ENCODE measurements at places on chromosomes 7 and 10.
A peak's percentile ranks its signal among the peaks of the same experiment; 100 is the strongest.

- DNase-seq, result peak; percentile 6
These were observed 1.8 kb downstream of the PFKP start for GRCh38 chr10:3068968-3069737.

- DNase-seq, result no peak
These were observed 459 bp downstream of the CYCS start for GRCh38 chr7:25124465-25125136.

DNA sequence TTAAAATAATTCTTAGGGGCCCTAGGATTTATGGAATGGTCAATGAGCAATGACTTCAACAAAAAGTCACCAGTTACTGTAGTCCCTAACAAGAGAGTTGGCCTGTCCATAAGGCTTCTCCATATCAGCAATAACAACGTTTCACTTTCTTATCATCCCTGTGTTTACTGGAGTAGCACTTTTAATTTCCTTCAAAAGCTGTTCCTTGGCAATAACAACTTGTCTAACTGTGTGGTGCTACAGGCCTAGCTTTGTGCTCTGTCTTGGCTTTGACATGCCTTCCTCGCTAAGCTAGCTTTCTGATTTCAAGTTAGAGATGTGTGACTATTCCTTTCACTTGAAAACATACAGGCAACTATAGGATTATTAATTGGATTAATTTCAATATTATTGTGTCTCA is 81.1 kb downstream of the JMJD1C start:
- no peak for DNase-seq

DNA sequence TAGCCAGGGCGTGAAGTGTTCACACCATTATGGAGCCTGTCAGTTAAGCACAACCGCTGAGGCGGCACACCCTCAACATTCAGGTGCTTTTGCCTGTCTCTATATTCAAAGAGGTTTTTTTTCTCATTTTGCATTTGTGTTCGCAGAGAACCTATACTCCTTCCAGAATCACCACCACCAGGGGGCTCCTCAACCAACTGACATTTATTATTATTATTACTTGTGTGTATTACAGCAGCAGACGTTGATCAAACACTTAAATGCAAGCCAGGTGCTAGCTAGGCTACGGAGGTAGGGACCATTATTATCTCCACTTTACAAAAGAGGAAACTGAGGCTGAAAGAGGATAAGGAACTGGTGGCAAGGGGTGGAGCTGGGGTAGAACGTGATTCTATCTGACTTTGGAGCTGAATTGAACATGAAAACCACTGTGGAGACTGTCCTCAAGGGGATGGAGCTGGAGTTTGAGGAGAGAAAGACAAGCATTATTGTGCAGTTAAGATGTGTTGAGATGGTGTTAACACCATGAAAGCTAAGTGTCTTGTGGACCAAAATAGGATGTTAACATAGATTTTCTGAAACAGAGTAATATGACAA is 133.8 kb upstream of the PLXNA4 start:
- DNase-seq, result no peak

GRCh38 chr7:151207804-151208203 is 2.5 kb downstream of the H2BK1 start:
- DNase-seq, result no peak

GRCh38 chr10:86295791-86296190 is 70.8 kb downstream of the GRID1 start:
- DNase-seq, result no peak

DNA sequence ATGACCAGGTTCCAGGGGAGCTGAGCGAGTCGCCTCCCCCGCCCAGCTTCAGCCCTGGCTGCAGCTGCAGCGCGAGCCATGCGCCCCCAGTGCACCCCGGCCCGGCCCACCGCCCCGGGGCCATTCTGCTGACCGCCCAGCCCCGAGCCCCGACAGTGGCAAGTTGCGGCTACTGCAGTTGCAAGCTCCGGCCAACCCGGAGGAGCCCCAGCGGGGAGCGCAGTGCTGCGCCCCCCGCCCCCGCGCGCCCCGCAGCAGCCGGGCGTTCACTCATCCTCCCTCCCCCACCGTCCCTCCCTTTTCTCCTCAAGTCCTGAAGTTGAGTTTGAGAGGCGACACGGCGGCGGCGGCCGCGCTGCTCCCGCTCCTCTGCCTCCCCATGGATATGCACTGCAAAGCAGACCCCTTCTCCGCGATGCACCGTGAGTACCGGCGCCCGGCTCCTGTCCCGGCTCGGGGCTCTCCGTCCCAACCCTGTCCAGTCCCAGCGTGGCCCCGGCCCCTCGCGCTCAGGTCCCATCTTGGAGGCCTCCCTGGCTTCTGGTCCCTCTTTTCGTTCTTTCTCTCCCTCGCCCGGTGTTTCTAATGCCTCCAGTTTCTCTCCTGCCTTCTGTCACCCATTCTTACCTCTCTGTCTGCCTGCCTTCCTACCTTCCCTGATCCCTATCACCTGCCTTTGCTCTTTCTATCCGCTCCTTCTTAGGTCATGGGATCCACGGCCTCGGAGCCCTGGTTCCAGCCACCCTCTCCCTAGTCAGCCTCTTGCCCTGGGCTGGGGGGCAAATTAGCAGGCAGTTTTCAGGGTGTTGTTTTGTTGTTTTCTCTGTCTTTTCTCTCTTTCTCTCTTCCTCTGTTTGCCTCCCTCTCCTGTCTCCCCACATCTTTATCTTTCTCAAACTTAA is 751 bp downstream of the PAX2 start:
- DNase-seq, result no peak

DNA sequence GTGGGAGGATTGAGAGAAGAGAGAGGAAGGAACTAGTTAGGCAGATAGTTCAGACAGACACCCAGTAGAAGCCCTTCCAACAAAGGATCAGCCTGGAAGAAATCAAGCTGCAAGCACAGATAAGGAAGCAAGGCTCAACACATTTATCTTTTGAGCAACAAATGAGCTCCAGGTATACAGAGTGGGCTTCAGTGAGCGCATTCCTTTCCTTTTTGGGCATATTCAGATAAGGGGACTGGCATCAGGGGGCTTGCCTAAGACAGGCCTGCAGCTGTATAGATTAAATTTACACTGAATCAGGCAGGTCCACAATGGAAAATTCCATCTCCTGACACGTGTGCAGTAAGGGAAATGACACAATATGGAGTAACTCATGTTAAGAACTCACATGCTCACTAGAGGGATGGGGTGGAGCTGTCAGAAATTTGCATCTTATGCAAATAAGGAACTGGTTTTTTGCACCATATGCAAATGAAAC is 147.2 kb downstream of the AKR1D1 start:
- no peak for DNase-seq

DNA sequence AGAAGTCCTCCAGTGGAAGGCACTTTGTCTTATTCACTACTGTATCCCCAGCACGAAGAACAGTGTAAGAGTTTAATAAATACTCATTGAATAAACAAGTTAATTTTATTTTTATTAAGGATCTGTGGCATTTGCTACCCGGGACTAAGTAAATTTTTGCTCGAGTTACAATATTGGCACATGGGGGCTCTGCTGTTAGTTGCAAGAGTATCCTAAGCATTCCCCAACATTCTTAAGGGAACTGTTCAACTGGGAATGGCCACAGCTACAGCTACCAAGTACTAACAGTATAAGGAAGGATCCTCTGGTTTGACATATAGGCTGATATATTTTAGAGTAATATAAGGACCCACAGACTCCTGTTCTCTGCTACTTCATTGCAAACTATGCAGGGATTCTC is 8.7 kb upstream of the LRRTM3 start:
- no peak for DNase-seq

DNA sequence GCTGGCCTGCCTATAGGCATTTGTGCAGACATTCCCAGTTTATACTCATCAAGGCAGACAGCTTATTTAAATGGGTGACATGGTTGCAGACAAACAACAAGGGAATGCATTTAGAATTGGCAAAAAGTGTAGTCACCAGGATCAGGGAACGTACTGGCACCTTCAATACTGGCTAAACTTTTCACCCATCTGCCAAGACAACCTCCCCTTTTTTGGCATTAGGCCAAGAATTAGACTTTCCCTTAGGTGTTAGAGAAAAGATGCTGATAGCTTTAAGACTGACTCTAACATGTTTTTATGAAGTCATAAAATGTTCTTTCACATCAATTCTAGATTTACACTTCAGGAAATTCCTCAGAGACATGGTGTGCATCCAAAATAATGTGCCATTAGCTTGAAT is 365.9 kb downstream of the PHTF2 start:
- no peak for DNase-seq

DNA sequence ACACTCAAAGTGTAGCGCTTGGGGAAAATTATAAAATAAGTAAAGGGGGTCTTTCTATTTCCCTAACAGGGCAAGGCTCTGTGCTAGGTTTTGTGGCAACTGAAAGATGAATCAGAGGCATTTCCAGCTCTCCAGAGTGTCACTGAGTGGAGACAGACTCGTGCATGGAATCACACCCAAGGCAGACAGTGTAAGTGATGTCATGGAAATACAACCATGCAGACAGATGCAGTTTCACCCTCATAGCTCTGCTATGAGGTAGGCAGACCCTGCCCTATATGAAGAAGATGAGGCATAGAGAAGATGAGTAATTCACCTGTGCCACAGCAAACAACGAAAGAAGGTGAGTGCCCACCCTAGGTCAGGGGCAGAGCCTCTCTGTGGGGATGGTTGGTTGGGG is 57.2 kb upstream of the PITRM1 start:
- DNase-seq, result no peak

DNA sequence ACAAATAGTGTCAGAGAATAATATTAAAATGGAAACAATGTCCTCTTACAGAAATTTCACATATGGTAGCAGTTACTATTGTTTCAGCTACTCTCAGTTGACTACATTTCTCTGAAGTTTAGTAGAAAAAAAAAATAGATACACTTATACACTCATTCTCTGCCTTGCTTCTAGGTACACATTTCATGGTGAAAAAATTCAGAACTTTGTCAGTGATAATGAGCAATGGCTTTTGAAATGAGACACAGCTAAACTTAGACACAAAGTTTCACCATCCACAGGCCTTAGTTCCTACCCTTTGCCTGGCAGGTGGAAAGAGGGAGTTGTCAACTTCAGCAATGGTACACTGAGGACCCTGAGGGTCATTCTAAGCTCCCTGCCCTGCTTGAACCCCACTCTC is 69.2 kb downstream of the CPVL start:
- DNase-seq, result no peak

DNA sequence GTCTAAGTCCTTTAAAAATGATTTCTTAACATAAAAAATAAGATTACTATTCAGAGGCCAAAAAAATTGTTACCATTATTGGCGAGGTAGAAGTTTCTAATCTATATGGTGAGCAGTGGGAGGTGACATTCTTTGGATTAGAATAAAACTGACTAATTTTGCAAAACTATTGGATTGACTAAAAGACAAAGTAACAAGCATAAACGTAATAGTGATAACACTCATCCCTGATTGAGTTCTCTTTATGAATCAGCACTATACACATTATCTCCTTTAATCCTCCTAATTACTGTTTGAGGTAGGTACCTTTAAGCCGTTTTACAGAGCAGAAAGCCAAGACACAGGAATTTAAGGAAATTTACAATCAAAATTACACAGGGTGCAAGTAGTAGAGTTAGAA is 139.2 kb upstream of the NRP1 start:
- no peak for DNase-seq

- no peak for DNase-seq
These were observed 27.6 kb downstream of the SPAG6 start for GRCh38 chr10:22372917-22373316.

DNA sequence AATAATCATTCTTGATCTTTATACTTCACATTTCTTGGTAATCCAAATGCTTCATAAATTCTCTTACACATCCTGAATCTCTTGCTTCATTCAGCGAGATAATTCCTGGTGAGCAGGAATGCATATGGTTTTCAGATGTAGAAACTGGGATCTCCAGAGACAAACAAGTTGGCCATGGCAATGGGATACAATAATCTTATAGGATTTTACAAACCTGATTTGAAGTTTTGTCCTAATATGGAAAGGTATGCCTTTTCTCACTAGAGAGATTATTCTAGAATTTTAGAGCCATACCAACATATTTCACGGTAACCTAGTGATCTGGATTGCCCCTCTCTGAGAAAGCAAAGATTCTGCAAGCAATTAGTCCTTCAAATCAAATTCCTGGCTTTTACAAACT is 13.1 kb upstream of the TRDMT1 start:
- no peak for DNase-seq

- DNase-seq, result peak; percentile 67
These were observed 1.6 kb downstream of the GLUD1 start for GRCh38 chr10:87092861-87093631.

- DNase-seq, result no peak
These were observed 94.9 kb upstream of the MGMT start for GRCh38 chr10:129372172-129372571.

GRCh38 chr7:122488241-122488640 is 183.7 kb upstream of the FEZF1 start:
- DNase-seq, result no peak

GRCh38 chr7:158137516-158138328 is 449.9 kb downstream of the PTPRN2 start:
- DNase-seq, result no peak

DNA sequence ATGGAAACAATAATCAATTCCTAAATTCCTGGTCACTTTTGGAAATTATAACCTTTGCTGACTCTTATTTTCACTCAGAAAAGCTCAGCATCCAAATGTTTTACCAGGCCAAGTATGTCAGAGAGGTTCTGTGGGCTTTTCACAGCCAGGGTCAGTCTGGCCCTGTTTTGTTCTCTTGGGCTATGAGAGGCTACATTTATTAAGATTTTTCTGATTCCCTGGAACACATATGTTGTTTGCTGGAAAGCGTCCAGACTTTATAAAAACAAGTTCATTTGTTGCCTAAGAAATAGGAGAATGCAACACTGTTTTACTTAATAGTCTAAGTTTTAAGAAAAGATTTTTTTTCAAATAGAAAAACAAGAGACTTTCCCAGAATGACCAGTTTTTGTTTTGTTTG is 238.4 kb upstream of the PLXDC2 start:
- DNase-seq, result no peak

DNA sequence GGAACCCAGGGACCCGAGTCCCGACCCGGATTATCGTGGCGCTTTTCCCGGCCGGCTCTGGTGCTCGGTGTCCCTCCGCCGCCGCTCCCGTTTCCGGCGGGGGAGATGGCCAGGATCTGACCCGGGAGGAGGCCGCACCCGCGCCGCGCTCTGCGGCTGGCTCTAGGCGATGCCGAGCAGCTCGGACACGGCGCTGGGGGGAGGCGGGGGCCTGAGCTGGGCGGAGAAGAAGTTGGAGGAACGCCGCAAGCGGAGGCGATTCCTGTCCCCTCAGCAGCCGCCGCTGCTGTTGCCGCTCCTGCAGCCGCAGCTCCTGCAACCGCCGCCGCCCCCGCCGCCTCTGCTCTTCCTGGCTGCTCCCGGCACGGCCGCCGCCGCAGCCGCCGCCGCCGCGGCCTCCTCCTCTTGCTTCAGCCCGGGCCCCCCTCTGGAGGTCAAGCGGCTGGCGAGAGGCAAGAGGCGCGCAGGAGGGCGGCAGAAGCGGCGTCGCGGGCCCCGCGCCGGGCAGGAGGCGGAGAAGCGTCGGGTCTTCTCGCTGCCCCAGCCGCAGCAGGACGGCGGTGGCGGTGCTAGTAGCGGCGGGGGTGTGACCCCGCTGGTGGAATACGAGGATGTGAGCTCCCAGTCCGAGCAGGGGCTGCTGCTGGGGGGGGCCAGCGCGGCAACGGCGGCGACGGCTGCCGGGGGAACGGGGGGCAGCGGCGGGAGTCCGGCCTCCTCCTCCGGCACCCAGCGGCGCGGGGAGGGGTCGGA is 593 bp downstream of the CDK13 start:
- DNase-seq, result peak; percentile 33

GRCh38 chr10:91493313-91493712 is 83.2 kb downstream of the HECTD2 start:
- no peak for DNase-seq
